NCI-H146 (cell line): ENCODE measurements at places on chromosomes 12 and 14.

DNA sequence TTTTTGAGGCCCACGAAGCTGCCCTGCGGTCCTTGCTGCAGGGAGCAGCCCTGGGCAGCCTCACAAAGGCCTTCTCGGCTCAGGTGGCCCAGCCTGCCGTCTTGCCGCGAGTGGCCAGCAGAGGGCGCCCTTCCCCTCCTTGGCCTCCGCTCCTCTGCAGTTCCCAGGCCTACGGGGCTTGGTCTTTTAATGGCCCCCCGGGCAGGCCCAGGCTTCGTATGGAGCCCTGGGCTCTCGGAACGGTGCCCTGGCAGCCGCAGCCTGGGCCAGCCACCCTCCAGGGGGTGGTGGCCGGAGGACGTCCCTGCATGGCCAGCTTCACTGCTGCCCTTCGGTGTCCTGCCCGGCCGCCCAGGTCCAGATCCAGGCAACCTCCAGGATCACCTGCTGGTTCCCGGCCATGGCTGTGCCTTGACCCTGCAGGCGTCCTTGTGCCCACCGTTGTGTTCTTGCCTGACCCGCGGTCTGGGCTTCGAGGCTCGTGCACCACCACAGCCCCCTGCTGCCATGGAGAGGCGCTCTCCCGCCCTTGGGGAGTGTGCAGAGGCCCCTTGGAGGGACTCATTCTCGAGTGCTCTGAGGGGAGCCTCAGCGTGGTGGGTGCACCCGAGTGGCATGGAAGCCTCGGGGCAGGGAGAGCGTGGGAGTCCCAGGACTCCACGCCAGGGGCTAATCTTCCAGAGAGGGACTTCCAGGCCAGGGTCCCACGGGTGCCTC is 9.4 kb downstream of the ASPG start:
- no peak for DNase-seq

DNA sequence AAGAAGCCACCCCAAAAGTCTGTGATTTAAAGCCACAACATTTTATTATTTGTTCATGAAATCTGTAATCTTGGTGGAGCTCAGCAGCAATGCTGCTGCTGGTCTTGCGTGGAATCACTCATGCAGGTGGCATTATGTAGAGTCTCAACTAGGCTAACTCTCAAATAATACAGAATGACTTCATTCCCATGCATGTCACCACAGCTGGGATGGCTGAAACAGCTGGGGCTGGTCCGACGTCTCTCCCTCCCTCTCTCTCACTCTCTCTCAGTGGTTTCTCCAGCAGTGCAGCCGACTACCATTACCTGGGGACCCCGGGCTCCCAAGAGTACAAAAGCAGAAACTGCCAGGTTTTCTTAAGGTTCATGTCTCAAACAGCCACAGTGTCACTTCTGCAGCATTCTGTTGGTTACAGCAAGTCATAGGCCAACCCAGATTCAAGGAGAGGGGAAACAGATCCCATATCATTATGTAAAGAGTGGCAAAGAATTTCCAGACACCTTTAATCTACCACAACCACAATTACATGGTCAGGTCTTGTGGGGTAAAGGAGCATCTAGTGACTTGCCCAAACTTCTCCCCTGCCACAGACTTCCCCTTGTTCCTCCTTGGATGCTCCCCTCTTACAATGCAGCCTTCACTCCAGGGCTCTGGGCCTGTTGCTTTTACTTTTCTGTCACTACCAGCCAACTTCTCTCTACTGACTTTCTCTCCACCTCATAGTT is 192.0 kb upstream of the HMGA2 start:
- no peak for DNase-seq

GRCh38 chr12:19623751-19624399 is 184.6 kb downstream of the AEBP2 start:
- no peak for DNase-seq

- no peak for DNase-seq
Observed at GRCh38 chr14:97233319-97233985, 436.3 kb downstream of the VRK1 start.

- DNase-seq: no peak
Observed at GRCh38 chr14:63454436-63454835, 88.7 kb downstream of the PPP2R5E start.

DNA sequence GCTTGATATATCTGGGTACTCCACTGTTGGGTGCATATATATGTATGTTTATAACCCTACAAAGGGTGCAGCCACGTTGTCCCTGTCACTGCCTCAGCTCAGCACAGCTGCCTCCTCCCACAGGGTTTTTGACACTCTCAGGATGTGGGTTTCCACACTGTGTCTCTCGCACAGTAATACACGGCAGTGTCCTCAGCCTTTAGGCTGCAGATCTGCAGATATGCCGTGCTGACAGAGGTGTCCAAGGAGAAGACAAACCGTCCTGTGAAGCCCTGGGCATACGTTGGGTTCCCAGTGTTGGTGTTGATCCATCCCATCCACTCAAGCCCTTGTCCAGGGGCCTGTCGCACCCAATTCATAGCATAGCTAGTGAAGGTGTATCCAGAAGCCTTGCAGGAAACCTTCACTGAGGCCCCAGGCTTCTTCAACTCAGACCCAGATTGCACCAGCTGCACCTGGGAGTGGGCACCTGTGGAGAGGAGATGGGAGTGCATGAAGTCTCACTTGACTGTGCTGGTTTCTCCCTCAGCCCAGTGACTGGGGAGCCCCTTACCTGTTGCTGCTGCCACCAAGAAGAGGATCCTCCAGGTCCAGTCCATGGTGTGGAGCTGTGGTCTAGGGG is 498.7 kb downstream of the TMEM121 start:
- no peak for DNase-seq

GRCh38 chr12:2580821-2581220 is 213.9 kb upstream of the FKBP4 start:
- no peak for DNase-seq

GRCh38 chr12:71704920-71705319 is 19.0 kb downstream of the TMEM19 start:
- no peak for DNase-seq

GRCh38 chr12:55797550-55797949 is 20.0 kb downstream of the SARNP start:
- no peak for DNase-seq

DNA sequence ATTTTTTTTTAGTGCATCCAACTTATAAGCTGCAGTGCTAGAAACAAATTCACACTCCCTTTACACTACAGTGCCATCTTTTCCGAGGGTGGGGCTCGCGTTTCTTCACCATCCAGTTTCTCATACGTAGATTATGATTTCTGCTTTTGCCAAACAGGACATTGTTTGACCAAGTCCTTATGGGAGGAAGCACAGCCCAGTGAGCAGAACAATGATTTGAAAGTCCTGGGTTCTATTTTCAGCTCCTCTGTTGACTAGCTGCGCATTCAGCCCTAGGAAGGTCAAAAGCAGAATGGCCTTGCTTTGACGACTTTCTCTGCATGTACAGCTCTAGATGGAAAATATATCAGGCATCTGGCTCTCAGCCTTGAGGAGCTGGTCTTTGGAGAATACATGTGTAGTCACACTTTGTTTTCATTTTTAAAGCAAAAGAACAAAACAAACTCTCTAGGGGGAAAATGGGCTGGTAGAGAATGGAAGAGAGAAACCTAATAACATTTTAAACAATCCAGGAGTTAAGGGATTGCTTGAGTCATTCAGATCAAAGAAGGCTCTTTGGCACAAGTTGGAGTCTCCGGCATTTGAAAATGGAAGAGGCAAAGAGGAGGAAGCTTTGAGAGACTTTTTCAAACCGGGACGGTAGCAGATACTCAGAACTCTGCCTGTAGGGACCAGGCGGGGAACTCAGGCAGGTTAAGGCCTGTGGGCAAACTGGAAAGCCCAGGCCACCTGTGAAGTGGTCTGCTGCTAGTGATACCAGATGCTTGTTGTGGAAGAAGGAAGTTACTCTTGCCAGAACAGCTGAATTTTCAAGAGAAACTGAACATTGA is 257.3 kb upstream of the PLEKHG7 start:
- DNase-seq: no peak

- no peak for DNase-seq
Observed at GRCh38 chr14:32507029-32507984, 178.2 kb downstream of the AKAP6 start.

DNA sequence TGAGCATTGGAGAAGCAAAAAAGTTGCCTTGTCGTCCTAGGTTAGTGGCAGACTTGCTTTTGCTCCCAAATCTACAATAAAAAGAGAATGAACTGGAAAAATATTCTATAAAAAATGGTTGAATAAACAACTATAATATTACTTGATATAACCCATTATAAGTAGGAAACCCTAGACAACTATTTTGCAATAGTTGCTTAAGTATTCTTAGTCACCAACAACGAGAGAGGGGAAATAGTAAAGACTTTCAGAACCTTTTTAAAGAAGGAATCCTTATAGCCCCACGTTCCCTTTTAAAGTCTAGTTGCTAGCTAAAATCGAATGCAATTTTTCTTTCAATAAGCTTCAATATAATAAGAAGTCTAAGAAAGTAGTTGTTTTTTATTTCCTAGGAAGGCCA is 17.5 kb downstream of the AQP6 start:
- DNase-seq: no peak

GRCh38 chr14:35107866-35108265 is 13.9 kb downstream of the PPP2R3C start:
- no peak for DNase-seq

GRCh38 chr12:57736741-57737466 is 1.6 kb downstream of the AGAP2 start:
- peak; percentile 21 for DNase-seq

DNA sequence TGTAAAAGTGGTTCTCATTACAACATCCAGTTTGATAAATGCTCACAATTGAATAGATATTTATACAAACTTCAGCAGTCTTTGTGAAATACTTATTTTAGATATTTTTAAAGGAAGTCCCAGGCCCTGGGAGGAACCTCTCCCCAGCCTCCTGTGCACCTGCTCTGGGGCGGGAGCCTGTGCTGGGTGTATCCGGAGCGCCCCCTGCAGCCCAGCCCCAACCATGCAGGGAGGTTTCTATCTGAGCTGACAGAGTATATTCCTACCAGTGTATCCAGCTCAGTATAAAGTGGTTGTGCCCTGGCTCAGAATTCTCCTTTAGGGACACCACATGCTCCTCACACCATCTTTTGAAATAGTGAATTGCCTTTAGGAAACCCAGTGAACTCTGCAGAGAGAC is 851.8 kb downstream of the TMEM121 start:
- no peak for DNase-seq

DNA sequence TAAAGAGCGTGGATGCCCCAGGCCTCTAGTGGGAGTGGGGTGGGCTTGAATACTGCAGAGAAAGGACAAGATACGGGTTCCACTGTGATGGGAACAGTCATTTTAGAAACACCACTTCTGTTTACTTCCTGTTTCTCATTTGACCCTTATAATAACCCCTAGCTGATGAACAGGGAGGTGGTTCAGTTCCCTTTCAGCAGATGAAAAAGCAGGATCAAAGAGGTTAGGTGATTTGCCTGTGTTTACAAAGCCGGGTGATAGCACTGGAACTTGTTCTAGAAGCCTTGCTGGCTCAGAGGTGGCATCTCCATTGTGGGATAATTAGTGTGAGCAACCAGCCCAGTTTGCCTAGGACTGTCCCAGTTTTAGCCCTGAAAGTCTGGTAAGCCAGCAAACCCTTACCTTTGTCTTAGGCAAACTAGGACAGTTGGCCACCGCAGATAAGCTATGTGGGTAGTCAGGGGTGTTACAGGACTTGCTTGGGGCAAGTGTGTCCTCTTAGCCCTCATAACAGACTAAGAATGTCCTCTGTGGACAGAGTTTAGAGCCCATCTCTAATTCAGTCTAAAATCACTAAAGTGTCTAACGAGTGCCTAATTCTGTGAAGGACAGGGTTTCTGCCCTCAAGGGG is 7.5 kb upstream of the LRP1-AS start:
- no peak for DNase-seq

DNA sequence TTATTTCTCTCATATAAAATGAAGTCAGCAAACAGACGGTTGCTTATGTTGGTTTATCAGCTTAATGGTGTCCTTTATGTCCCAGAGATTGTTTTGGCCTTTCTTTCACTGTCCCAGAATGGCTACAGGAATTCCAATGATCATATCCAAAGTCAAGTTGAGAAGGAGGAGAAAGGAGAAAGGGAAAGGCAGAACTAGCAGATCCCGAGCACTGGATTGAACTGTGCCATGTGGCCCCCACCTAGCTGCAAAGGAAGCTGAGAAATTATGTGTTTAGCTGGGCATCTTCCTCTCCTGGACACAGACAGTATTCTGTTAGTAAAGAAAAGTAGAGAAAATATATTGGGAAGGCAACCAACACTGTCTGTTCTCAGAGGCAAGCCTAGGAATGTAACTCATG is 90.7 kb upstream of the ANO4 start:
- no peak for DNase-seq

DNA sequence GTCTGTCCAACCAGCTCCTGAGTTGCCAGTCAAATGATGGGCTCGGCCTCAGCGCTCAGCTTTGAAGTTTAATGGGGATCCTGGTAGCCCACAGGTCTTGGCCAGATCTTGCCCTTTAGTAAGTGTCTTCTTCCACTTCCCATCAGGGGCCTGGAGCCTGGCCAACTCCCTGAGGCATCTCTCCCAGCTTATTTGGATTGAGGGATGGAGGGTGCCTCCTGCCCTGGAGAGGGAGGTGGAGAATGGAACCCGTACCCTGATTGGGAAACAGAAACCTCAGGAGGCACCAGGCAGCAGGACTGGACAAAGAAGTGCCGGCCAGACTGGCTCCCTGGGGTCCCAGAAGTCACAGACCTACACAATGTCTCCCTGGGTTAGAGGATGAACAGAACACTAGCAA is 40.5 kb upstream of the LTBP2 start:
- DNase-seq: no peak

GRCh38 chr14:71665157-71665556 is 267.1 kb upstream of the RGS6 start:
- DNase-seq: no peak

DNA sequence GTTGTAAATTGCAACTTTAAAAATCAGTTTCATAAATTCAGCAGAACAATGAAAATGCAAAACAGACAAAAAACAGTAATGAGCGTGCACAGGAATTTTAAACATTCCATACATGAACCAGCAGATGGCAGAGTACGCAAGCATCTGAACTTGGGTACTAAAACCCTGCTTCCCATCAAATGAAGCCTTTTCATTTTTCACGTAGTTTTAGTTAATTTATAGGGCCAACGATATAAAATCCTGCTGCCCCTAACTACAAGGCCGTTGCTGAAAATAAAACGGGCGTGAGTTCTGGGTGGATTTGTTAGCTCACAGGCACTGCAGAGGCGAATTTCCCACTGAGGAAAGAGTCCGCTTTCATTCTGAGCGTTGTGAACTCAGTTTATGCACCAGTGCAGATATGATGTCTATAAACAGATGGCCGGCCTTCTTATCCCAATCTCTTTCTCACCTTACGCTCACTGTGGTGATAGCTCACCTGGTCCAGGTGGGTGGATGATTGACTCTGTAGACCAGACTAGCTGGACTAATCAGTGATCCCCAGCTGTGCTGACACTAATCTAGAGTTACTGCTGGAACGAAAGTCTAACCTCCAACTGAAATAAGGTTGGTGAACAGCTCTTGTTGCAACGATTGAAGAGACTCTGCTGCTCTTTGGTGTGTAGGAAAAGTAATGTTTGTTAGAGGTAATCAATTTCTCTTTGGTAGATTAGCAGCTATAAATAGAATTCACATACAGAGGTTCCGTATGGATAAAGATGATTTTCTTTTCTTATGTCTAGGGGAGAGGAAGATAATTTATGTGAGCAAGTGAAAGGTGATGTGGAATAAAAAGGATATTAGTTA is 89.2 kb downstream of the PDZRN4 start:
- DNase-seq: peak; percentile 94
